ENCODE measurements at places on chromosomes 13 and 19.

GRCh38 chr13:32117001-32117400 lies 85.4 kb downstream of the FRY start:
- no peak for DNase-seq

GRCh38 chr13:41976476-41976875 lies 15.6 kb upstream of the VWA8 start:
- DNase-seq: no peak

DNA sequence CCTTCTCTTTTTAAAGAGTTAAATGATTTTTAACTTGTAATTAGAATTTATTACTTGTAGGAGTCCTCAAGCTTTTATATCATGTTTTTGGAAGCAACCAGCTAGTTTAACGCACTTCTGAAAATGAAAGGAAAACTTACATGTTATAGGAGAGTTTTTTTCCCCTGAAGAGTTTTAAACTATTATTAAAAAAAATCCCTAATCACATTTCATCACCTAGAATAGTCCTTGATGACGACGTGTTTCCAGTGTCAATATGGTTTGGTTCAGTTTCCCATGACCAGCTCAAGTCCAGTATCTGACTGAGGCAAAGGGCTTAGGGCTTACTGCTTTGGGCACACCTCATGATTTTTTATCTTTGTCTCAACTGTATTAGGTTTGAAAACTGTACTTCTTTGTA lies 36.0 kb downstream of the URI1 start:
- DNase-seq: no peak

DNA sequence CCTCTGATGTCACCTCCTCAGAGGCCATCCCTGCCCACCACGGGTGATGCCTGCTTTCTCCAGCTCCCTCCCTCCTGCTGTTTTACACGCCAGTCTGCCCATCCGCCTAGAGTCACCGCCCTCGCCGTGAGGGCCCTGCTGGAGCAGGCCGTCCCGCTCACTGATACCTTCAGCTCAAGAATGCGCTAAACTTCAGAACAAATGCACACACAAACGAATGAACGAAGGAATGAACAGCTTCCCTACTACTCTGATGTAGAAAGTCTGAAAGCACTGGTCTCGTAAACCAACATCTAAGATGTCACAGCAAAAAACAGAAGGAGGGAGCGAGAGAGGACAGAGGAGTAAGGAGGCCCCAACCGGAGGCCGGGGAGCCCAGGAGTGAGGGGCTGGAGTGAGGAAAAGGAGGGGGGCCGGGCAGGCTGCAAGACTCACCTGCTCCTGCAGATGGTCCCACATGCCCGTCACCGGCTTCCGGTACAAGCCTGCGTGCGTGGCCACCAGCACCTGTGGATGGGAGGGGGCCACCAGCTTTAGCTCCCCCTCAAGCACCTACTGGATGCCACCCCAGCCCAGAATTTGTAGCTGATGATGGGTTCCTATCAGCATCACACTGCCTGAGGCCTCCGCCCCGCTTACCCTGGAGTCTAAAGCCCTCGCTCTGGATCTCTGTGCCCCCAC lies 4.0 kb downstream of the PNKP start:
- DNase-seq: no peak

- no peak for DNase-seq
Observed at GRCh38 chr13:105464249-105464648, 1071.2 kb downstream of the EFNB2 start.

- DNase-seq: no peak
Observed at GRCh38 chr13:24505256-24505655, 7.3 kb downstream of the PARP4 start.

GRCh38 chr19:952049-952679 lies 26.3 kb downstream of the ARID3A start:
- DNase-seq: no peak

- DNase-seq: no peak
Observed at GRCh38 chr19:1438933-1439354, 748 bp downstream of the RPS15 start.

GRCh38 chr19:29878973-29879654 lies 62.9 kb upstream of the URI1 start:
- DNase-seq: no peak

DNA sequence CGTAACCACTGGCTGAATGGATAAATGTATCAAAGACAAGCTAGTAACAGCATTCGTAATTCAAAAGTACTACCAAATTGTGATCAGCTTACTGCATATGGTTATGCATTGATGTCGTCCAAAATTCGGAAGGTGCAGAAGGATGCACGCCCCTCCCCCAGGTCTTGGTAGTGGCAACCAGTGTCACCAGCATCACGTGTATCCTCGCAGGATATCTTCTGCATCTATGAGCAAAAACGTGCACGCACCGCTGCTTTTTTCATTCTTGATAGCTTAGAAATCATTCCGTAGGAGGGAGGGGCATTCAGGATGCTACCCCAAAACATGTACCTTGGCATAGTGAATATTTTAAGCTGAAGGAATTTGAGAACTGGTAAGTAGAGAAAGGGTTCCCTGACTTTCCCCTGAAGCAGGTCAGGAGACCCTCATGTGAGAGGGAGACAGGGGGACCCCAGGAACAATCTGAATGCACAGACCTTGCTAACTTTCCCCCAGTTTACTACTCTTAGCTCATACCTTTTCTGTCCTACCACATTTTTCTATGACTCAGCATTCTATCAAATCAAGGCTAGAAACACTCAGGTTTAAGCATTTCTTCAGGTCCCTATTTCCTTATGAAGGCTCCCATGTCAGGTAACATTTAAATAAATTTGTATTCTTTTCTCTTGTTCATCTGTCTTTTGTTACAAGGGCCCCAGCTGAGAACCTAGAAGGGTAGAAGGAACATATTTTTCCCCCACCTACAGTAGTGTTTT lies 61.2 kb upstream of the TM9SF2 start:
- DNase-seq: no peak

- DNase-seq: no peak
Observed at GRCh38 chr19:57034544-57034943, 85.2 kb upstream of the USP29 start.

DNA sequence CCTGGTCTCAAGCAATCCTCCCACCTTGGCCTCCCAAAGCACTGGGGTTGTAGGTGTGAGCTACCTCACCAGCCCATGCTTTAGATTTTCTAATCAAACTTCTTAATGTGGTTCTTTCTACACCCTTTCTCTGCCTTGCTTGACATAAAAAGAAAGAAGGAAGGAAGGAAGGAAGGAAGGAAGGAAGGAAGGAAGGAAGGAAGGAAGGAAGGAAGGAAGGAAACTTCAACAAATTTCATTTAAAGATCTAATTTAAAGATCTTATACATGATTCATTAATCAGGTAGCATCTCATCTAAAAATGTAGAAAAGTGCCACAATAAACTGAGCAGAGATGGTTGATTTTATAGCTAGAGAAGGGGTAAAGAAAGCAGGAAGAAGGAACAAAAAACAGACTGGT lies 215.0 kb downstream of the DIAPH3 start:
- no peak for DNase-seq

GRCh38 chr19:22446605-22447004 lies 24.5 kb upstream of the ZNF98 start:
- no peak for DNase-seq
